GM06990 (cell line): ENCODE measurements at places on chromosomes 4 and X.

DNA sequence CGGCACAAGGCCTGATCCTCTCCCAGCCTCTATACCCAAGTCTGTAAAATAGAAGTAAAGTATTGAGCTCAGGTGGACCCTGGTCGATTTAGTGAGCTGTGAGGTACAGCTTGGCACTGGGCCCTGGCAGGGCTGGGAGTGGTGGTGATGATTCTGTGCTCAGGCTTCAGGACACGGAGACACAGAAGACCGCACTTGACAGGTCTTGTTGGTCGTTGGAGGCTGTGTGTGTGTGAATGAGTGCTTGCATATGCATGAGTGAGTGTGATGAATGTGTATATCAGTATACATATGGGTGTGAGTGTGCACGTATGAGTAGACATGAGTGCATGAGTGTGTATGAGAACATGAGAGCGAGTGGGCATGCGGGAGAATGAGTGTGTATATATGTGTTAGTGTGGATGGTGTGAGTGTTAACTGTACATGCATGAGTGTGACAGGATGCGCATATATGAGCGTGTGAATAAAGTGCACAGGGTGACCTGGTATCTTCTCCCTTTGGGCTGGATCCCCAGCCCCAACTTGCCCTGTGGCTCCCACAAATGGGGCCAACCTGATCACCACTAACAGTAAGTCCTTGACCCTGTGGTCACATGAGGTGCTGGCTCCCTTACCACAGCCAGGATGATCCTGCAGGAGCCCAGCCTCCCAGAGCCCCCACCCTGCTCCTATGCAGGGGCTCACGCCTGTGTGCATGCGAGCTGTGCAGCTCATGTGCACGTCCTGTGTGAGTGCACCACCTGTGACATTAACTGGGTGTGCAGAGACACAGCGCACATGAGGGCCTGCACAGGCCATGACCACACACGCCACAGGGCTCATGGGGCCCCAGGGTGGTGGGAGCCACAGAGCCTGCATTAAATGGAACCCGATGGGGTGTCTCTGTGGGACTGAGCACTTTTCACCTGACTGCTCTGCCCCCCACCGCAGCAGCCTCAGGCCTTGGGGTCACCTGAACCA is 20.8 kb downstream of the SH3BP2 start:
- DNase-seq: no peak

- DNase-seq: no peak
Observed at GRCh38 chrX:142005532-142005931, 101.8 kb downstream of the MAGEC1 start.

- no peak for DNase-seq
Observed at GRCh38 chr4:25694466-25694865, 38.8 kb downstream of the SLC34A2 start.

- DNase-seq: no peak
Observed at GRCh38 chr4:2275546-2276251, 13.8 kb upstream of the MXD4 start.

DNA sequence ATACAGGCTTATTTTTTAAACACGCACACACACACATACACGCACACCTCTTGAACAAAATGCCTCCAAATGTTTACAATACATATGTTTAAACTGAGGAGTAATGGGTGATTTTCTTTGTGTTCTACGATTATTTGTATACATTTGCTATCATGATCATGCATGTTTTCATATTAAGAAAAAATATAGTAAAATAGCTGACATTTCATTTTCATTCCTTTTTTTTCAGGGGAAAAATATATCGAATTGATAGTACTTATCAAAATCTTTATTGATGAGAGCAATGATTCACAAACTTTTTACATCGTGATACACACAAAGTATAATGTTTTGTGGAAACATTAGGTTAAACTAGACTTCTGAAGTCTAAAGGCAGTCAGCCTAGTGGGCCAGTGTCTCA is 618.9 kb downstream of the TECRL start:
- no peak for DNase-seq

DNA sequence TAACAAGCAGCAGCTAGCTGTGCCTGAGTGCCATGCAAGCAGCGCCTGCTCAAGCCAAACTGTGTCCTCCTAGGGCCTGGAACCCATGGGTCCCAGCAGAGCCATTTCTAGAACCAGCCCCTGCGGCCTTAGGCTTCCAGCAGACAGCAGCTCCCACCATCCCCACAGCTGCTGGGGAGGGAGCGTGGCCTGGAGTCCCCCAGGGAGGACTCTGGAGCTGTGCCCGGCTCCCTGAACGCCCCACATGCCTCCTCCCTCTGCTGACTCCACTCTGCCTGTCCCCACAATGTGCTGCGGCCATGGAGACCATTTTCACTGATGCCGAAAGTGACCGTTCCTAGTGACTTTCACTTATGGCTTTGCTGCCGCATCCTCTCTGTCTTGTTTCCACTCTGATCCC is 45.9 kb downstream of the GAK start:
- no peak for DNase-seq
